ENCODE measurements at places on chromosomes 16 and 17.

GRCh38 chr17:77963441-77963840 lies 4.9 kb downstream of the TNRC6C start:
- DNase-seq: peak; percentile 25

GRCh38 chr16:86073763-86074493 lies 175.0 kb downstream of the IRF8 start:
- DNase-seq: no peak

GRCh38 chr17:48723423-48724250 lies 652 bp downstream of the PRAC2 start:
- DNase-seq: no peak

DNA sequence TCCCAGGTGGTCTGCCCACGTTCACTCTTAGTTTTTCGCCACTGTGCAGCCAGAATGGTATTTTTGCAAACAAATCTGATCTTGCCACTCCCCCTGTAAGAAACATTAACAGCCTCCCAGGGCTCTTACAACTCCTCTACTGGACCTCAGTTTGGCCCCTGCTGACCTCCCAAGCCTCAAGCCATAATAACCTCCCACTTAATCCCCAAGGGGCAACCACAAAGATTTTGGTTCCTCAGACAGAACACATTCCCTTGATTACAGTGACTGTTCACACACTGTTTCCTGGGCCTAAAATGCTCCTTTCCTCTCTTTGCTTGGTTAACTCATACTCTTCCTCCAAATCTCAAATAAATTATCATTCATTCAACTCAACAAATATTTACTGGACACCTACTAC lies 21.5 kb upstream of the CD300E start:
- no peak for DNase-seq
